ENCODE measurements at places on chromosomes 16 and 17. TPM values are rescaled to one million over a fixed set of nuclear protein-coding genes. Genes with fewer than 3 reads are reported as not detected.

WNK4 gene
- not detected for total RNA-seq

LRRC75A gene
- total RNA-seq, result 0.60 TPM

- peak; percentile 24 for DNase-seq
Measured at GRCh38 chr17:31564883-31565301, 173.4 kb downstream of the RAB11FIP4 start.

CCDC102A gene
- total RNA-seq, result 5.3 TPM

EPN3 gene
- total RNA-seq, result 7.0 TPM

PRKCA gene
- 6.4 TPM for total RNA-seq

KRTAP4-1 gene
- total RNA-seq, result not detected

DNA sequence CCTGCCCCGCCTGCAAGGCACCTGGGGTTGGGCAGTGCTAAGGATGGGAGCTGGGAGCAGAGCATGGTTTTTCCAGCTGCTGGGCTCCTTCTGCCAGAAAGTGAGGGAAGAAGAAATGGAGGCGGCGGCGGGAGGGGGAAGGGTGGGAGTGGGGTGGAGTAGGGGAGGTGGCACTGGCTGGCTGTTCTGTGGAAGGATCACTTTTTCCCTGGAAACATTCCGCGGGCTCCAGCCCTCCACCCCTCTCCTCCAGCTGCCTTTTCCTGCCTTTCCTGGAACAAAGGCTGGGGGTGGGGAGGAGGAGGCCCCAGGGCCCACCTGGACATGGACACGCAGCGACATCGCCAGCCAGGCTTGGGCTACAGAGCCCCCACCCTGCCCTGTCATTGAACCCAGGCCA lies 41.1 kb downstream of the CFAP20 start:
- DNase-seq, result no peak

- no peak for DNase-seq
Measured at GRCh38 chr17:66309793-66310192, 7.4 kb downstream of the PRKCA start.

CBFA2T3 gene
- 6.6 TPM for total RNA-seq

DNA sequence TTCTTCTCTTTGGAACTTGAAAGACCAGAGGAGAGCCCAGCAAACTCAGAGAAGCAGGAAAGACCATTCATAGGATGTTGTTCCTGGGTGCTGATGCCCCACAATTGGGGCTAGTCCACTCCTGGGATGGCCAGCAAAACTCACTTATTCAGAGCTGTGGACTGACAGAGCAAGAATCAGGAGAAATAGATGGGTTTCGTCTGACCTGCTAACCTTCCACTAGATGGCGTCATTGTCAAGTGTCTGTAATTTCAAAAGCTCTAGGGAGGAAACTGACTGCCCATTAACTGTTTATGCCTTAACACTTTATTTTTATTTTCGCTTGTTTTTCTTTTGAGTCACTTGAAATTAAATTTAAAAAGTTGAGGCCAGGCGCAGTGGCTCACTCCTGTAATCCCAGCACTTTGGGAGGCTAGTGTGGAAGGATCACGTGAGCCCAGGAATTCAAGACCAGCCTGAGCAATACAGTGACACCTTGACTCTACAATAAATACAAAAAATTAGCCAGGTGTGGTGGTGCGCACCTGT lies 28.7 kb upstream of the MILR1 start:
- DNase-seq, result no peak

GRCh38 chr17:1487939-1488825 lies 4.3 kb downstream of the MYO1C start:
- DNase-seq, result peak; percentile 92

RNF157 gene
- 11.1 TPM for total RNA-seq

GRCh38 chr17:6269478-6269877 lies 165.4 kb downstream of the AIPL1 start:
- peak; percentile 36 for DNase-seq

DNA sequence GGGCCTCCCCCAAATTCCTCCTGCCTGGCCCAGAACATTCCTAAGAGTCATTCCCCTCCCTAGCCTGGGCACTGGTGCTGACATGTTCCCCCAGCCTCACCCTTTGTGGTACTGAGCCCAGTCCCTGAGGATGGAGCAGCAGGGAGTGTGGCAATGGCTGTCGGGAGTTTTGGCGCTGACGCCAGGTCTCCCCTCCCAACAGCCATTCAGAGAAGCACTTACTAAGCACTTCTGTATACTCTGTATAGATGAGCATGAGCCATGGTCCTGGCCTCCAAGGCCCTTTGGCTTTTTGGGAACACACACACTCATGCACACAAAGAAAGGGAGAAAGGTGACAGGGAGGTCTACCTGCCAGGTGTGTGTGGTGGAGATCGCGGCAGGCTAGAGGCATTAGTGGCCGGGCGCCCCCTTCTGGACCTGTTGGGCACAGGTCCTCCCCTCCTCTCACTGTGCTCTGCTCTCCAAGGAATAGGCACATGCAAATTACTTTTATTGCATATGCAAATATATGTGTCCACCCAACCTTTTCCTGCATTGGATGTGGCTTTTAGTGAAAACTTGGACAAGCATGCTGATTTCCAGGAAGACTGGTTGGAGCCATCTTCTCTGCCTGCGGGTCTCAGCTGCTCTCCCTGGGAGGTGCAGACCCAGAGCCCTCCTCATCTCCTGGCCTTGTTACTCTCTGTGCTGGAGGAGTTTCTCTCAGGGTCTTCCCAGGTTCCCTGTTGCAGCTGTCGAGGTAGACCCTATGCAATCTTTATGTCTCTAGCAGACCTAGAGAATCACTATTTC lies 17.4 kb upstream of the C17orf107 start:
- DNase-seq, result peak; percentile 61

DNA sequence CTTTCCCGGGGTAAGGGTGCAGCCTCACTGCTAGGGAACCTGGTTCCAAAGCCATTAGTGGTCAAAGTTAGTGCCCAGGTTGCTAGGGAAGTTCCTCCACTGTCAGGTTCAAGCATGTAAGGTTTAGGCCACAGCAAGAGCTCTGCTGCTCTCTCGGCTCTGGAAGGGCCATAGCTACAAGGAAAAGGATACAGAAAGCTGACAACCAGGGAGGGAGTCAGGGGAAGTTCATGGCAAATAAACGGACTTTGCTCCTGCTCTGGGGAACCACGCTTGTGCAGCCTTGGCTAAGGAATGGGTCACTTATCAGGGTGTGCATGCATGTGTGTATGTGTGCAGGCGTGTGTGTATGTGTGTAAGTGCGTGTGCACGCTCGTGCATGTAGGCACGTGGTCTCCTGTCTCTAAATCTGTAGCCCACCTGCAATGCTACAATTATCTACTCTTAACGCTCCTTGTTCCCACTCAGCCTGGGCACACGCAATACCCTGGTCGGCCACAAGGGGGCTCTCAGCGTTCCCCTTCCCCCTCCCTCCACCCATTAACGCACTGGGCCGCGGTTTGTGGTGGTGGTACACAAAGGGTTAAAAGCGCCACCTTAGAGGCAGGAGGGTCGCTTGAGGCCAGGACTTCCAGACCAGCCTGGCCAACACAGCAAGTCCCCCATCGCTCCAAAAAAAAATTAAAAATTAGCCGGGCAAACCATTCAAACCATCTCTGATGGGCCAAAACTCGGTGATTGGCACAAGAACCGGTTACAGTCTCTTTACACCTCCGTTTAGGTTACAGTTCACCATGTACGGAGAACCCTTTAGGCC lies 48.4 kb upstream of the KDM8 start:
- DNase-seq, result peak; percentile 55

GRCh38 chr16:57740423-57741071 lies 5.0 kb downstream of the KATNB1 start:
- DNase-seq, result no peak

GRCh38 chr17:62933501-62934385 lies 32.3 kb upstream of the TANC2 start:
- DNase-seq, result no peak

TMEM208 gene
- 17.4 TPM for total RNA-seq

- no peak for DNase-seq
Measured at GRCh38 chr17:46800573-46800972, 17.9 kb downstream of the WNT3 start.

- DNase-seq, result no peak
Measured at GRCh38 chr17:863880-864279, 81.7 kb downstream of the MRM3 start.

HSF5 gene
- 0.06 TPM for total RNA-seq

DNA sequence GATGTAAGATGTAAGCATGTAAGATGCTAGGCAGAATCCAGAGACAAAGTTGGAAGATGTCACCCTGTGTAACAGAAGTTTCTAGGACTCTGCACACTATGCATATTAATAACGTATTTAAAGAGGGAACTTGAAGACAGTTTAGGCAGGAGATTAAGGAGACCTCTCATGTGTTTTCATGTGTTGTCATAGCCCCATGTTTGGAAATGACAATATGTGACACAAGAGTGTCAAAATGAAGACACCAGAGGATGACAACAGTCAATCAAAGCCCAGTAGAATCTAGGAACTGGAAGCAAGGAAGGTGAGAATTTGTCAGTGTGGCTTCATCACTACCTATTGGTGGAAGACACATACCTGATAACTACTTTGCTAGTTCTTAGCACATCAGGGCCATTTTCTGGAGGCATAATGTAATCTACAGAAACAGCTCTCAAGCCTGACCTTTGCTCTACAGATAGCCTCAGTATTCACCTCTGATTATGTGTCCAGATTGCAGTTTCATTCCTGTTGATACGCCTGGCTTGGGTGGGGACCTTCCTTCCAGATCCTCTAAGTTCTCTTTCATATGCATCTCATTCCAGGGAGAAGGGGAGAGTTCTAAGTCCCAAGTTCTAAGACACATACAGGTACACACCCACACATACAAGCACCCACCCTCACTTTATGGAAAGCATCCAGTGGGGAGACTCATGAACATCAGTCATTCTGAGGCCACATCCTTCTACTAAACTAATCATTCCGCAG lies 26.3 kb downstream of the PMP22 start:
- DNase-seq, result no peak

KCNH4 gene
- 0.18 TPM for total RNA-seq

- no peak for DNase-seq
Measured at GRCh38 chr16:50899951-50900350, 158.1 kb downstream of the CYLD start.

GRCh38 chr17:29289852-29290251 lies 4.1 kb downstream of the NUFIP2 start:
- no peak for DNase-seq

GRCh38 chr17:41530062-41531048 lies 2.2 kb upstream of the KRT19 start:
- no peak for DNase-seq

KRTAP4-6 gene
- not detected for total RNA-seq

DNA sequence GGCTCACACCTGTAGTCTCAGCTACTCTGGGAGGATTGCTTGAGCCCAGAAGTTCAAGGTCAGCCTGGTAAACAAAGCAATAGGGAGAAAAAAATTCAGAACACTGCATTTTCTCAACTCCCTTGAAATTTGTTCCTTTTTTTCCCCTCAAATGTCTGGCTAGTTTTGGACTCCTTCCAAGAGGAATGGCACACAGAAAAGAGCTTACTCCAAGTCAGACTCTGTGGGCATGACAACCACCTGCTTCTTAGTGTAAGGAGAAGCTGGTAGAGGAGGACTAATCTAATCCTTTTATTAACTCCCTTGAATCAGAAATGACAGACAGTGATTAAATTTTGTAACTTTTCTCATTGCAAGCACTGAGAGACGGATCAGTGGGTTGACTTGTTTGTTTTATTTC lies 27.9 kb upstream of the HYDIN start:
- no peak for DNase-seq

GRCh38 chr16:52568983-52569690 lies 22.2 kb upstream of the TOX3 start:
- DNase-seq, result no peak

DNA sequence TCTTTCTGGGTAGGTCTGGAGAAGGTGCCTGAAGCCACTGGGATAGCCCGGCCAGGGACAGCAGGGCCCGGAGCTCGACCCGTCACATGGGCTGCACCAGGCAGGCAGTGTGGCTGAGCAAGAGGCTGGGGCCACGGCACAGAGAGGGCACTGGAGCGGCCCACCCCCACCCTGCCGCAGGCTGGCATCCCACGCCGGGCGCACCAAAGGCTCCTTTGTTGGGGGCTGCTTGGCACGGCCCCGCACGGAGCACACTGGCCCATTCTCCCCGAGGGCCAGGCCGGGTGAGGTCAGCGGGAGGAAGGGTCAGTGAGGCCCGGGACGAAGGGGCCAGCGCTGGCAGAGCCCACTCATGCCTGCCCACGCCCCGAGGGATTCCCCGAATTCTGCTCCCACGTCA lies 36.5 kb upstream of the PVALEF start:
- no peak for DNase-seq

PRCD gene
- 5.5 TPM for total RNA-seq

DNA sequence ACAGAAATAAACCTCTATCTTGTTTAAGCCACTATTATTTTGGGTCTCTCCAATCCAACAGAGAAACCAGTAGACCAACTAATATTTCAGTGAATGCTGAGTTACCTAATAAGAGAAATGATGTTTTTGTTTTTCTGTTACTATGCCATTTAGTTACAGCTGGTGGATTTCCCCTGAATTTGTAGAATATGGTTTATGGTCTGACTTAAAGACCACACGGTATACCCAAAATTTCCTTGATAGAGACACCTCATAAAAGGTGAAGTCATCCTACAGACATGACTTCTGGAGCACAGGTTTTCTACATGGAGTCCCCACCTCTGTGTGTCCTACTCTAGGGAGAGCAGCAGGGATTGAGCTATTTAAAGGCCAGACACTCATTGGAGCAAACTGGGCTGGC lies 13.3 kb downstream of the PIK3R5 start:
- DNase-seq, result no peak

KRT25 gene
- total RNA-seq, result not detected

GJD3 gene
- total RNA-seq, result 1.2 TPM

DNA sequence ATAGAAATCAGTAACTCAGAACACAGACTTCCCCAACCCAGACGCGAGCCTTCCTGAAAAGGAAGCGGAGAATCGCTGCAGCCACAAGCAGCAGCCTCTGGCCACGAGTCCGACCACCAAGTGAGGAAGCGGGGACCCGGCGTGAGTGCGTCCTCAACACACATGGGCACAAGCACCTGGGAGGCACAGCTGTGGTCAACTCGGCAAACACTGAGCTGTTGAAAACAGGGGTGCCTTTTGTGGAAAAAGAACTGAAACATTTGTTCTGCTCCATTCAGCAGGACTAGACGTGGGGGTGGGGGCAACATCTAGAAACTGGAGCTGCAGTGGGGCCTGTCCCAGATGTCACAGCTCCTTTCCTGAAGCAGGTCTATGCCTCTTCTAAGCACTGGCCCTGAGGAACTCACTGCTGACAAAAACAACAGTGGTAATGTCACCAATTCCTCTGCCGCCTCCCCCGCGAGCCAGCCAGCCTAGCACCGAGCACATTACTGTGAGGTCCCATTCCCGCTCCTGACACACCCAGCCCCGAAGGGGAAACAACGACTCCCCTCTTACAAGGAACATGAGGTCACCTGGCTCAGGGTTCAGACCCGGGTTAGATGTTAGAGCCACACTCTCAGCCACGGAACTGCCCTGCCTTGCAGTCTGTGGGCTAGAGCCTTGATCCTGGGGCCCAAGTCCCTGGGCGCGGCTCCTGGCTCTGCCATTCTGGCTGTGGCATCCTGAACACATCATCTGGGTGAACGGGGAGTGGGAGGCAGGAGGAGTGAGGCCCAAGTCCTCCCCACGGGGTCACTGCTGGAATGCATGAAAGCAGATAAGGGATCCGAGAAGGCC lies 29.0 kb downstream of the KDM8 start:
- DNase-seq, result no peak

All from left cardiac atrium (tissue), 4 donors.